ENCODE measurements at places on chromosomes 13 and 19.

GRCh38 chr19:23772675-23773063 is 14.0 kb upstream of the ZNF681 start:
- DNase-seq, result no peak

DNA sequence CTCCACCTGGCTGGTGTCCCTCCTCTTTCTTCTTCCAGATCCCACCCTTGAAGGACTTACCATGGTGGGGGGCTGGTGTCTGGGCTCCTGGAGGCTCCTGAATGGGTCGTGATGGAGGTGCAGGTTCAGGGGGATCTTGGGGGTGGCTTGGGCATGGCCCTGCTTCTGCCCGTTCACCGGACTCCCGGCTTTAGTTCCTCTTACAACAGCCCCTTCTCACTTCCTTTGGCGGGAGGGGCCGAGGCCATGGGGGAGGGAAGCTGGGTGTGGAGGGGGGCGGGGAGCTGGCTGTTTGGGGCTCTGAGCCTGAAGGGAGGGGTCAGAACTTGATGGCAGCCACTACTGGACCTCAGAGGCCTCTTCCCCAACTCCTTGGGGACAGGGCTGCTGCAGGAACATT is at the start of gene MYO1F:
Gene MYO1F, minus strand, starts transcription at position 196 of the 400 bp plus-strand sequence. Its CDS starts 133 bp downstream, at position 63.
- DNase-seq, result no peak

DNA sequence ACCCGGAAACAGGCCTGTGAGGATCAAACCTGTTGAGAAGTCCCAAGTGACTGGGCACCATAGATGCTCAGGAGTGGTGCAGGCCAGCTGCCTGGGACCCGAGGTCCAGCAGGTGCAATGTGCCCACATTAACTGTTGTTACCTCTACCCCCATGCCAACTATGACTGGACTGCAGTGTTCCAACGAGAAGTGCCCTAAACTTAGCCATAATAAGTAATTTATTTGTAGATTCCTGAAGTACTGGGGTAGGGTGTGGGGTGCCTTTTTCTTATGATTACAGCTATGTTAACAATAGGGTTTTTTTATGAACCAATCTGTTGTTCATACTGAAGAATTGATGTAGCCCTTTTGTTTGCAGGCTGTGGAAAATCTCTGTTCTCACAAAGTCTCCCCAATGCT is 9.2 kb downstream of the CUL4A start:
- DNase-seq, result no peak

DNA sequence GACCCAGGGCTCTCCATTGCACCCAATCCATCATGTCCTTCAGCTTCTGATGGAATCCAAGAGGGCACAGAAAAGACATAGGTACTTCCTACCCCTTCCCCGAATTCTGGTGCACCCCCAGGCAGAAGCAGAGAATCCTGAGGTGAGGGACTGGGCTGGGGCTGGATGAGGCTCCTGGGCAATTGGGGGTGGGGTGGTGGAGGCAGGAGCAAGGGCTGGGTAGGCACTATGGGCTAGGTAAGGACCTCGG is 2.7 kb upstream of the KCNC3 start:
- no peak for DNase-seq

- peak; percentile 75 for DNase-seq
Measured at GRCh38 chr19:19185853-19186740, 5.9 kb downstream of the BORCS8 start.

DNA sequence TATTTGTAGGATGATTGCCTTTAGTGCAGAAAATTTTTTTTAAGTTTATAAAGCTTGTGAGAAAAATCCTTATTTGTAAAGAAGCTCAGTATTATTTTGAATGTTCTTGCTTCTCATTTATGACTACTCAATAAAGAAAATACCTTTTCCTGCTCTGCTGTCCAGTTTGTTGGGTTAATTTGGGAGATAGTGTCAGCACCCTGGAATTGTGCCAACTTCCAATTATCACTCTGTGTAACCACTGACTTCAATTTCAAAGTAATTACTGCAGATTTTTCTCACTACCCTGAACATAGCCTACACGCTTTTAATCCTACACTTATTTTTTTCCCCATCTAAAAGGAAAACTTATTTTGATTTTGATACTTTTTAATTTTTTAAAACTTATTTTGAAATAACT is 93.1 kb downstream of the GGACT start:
- no peak for DNase-seq

DNA sequence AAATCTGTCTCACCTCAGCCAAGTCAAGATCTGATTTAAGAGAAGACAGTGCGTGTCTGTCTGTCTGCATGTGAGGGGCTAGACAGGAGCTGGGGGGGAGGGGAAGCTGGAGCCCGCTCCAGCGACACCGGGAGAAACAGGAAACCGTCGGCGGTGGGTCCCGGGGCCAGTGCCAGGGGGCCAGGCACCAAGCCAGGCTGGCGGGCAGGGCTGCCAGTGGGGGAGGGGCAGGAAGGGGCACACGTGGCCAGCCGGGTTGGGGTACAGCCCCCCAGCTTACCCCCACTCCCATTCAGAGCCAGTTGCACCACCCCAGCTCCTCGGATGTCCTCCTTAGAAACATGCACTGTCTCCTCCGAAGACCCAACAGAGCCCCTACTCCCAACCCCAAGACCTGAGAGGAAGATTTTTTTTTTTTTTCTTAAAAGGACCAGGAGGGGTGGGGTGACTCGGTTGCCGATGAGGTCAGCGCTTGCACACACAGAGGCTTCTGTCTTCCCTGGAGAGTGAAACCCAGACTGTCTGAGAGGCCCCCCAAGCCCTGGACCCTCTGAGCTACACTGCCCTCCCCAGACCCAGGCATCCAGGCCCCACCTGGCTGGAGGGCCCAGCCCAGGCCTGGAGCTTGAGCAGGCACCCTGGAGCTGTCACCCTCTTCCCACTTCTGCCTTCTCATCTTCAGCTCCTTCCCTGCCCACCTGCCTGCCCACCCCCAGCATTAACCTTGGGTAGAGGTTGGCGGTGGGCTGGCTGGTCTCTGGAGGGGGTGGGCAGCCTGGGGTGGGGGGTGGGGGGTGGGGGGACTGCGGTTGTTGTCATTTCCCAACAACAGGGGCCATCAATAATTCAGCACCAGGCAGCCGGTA is 4.0 kb downstream of the ERF start:
- no peak for DNase-seq

DNA sequence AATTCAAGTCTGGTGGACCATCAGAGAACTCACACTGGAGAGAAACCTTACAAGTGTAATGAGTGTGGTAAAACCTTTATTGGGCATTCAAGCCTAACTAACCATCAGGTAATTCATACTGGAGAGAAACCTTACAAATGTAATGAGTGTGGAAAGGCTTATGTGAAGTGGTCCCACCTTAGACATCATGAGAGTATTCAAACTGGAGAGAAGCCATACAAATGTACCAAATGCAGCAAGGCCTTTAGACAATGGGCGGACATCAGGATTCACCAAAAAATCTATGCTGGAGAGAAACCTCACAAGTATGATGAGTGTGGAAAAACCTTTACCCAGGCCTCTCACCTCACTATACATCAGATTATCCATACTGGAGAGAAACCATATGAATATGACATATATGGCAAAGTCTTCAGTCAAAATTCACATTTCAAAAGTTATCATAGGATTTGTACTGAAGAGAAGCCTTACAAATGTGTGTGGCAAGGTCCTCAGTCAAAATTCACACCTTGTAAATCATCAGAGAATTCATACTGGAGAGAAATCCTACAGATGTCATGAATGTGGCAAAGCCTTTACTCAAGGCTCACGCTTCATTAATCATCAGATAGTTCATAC is 19.7 kb upstream of the ZNF665 start:
- no peak for DNase-seq

- no peak for DNase-seq
Measured at GRCh38 chr13:39699274-39699673, 43.8 kb downstream of the COG6 start.

GRCh38 chr13:76886292-76887075 is at the start of gene KCTD12:
Gene KCTD12 (minus strand): TSS chr13:76886405. CDS start chr13:76886148, 257 bp downstream.
- peak; percentile 73 for DNase-seq

- no peak for DNase-seq
Measured at GRCh38 chr13:107864543-107865317, 350.6 kb downstream of the LIG4 start.

- no peak for DNase-seq
Measured at GRCh38 chr13:49610176-49610575, 18.1 kb upstream of the ARL11 start.

DNA sequence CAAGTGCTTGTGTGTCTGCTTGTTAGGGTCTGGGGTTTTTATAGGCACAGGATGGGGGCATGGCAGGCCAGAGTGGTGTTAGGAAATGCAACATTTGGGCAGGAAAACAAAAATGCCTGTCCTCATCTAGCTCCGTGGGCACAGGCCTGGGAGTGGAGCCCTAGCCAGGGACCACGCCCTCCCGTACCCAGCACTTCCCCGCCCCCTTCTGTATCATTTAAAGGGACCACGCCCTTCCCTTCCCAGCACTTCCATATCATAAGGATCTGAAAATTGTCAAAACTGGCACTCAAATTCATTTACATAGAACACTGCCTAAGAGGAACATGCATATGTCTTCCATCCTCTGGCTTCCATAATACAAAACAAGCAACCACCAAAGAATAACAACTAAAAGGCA is 185.8 kb downstream of the B3GLCT start:
- no peak for DNase-seq

- DNase-seq, result no peak
Measured at GRCh38 chr13:41017159-41017558, 2.0 kb downstream of the ELF1 start.

DNA sequence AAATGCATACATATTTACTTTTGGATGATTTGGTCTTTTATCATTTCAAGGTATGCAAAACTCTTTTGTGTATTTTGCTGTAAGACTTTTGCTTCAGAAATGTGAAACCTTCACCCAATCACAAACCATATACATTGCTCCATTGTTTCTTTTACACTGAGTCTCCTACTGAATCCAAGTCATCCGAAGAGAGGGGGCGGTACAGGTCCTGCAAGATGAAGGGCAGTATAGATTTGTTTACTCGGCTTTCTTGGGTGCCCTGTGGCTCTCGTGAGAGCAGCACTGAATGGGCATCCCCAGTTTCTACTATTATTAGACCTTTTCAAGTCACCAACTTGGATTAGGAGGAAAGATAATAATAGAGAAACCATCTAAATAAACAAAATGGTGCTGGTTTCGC is 280.6 kb downstream of the DCLK1 start:
- no peak for DNase-seq

DNA sequence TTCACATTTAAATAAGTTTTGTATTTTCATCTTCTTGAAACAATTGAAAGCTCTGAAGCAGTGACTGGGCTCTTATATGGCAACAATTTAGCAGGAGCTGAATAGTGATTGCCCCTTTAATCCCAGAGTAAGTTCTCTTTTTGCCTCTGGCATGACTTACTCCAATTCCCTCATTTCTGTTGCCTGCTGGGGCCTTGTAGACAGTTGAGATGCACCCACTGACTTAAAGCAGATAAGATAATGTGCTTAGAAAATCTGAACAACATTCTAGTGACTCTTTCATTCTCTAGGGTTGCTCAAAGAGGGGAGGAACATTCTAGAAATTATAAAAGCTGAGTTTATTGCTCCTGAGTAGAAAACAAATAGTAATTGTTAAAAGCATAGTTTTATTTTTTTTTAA is 52.8 kb downstream of the AKAP11 start:
- DNase-seq, result no peak

- DNase-seq, result no peak
Measured at GRCh38 chr13:97505017-97505416, 71.0 kb downstream of the RAP2A start.

GRCh38 chr13:108427355-108427754 is 157.8 kb downstream of the TNFSF13B start:
- DNase-seq, result no peak

GRCh38 chr13:78689011-78689410 is 30.1 kb upstream of the OBI1 start:
- DNase-seq, result no peak

DNA sequence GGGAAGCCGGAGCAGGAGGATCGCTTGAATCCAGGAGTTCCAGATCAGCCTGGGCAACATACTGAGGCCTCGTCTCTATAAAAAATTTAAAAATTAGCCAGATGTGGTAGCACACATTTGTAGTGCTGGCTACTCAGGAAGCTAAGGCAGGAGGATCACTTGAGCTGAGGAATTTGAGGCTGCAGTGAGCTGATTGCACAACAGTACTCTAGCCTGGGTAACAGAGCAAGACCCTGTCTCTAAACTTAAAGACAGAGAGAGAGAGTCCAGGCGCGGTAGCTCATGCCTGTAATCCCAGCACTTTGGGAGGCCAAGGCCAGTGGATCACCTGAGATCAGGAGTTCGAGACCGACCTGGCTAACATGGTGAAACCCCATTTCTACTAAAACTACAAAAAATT is 4.4 kb downstream of the IFNL3 start:
- DNase-seq, result no peak

- DNase-seq, result no peak
Measured at GRCh38 chr13:86383151-86383550, 583.9 kb upstream of the SLITRK6 start.

DNA sequence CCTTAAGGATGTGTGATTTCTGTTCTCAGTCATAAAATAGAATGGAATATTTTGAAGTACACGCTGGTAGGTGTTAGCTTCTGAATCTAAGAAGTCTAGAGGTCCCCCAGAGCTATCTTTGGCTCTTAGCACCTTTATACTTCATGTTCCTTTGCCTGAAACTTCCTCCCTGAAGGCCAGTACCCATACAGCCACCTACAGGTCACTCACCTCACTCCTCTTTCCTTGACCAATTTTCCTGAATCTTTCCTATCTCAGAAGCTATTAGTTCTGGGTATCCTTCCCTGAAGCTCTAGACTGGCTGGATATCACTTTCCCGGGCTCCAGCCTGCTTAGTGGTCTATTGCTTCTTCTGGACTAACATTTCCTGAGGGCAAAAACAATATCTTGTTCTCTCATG is 93.4 kb upstream of the EDNRB start:
- no peak for DNase-seq

DNA sequence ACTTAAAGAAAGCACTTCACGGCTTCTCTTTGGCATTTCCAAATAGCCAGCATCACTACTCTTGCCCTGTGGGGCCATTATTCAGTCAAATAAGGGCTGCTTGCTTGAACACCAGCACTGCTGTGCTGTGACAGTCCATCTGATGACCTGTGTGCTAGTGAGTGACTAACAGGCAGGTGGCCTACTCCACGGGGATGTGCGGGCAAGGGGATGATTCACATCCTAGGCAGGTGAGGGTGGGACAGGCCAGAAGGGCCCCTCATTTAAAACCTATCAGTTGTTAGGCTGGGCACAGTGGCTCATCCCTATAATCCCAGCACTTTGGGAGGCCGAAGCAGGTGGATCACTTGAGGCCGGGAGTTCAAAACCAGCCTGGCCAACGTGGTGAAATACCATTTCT is 8.2 kb downstream of the CCNE1 start:
- no peak for DNase-seq

- DNase-seq, result no peak
Measured at GRCh38 chr13:113135281-113135760, 12.7 kb downstream of the F10 start.

- DNase-seq, result no peak
Measured at GRCh38 chr13:112626124-112626523, 38.2 kb upstream of the TUBGCP3 start.

GRCh38 chr19:38989066-38989605 is 13.6 kb upstream of the FBXO17 start:
- no peak for DNase-seq
